ENCODE measurements at places on chromosomes 1 and 21.

DNA sequence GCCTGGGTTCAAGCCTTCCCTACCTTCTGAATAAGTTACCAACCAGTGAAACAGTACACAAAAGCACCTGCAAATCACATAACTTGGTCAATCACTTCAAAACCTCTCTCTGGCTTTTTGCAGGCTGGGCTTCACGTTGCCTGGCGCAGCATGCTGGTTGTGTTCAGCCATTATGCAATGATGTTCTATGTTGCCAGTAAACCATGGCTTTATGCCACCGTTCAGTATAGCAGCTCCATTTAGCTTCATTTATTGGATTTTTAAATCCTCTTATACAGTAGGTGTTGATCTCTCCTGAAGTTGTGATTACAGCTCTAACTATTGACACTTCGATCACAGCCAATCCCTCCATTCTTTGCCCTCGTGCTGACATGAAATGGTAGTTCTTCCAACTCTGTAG is 233.6 kb upstream of the PTBP2 start:
- DNase-seq = no peak

DNA sequence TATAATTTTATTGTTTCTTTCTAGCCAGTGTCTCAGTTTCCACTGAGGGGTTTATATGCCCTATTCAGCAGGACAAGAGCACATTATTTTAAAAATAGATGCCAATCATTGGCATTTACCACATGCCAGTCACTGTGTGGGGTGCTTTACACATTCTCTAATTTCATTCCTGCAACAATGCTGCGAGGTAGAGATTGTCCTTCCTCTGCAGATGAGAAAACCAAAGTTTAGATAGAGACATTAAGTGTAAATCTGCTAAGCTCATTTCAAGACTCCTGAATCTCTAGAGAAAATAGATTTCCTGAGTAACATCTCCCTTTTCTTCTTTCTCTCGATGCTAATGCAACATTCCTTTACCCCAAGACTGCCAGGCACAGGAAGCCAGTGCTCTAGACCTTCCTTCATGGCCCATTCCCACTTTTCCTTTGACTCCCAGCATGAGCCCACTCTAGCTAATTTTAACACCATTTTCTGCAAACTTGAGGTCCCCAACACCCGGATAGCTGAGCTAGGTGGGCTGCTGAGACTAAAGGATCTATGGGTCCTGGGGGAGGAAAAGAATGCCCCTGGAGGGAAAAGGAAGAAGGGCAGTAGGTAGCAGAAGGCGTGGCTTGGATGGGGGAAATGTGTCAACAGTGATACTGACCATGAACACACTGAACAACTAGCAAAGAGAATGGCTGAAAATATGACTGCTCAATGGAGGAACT is 50.0 kb downstream of the SH3GLB1 start:
- no peak for DNase-seq

DNA sequence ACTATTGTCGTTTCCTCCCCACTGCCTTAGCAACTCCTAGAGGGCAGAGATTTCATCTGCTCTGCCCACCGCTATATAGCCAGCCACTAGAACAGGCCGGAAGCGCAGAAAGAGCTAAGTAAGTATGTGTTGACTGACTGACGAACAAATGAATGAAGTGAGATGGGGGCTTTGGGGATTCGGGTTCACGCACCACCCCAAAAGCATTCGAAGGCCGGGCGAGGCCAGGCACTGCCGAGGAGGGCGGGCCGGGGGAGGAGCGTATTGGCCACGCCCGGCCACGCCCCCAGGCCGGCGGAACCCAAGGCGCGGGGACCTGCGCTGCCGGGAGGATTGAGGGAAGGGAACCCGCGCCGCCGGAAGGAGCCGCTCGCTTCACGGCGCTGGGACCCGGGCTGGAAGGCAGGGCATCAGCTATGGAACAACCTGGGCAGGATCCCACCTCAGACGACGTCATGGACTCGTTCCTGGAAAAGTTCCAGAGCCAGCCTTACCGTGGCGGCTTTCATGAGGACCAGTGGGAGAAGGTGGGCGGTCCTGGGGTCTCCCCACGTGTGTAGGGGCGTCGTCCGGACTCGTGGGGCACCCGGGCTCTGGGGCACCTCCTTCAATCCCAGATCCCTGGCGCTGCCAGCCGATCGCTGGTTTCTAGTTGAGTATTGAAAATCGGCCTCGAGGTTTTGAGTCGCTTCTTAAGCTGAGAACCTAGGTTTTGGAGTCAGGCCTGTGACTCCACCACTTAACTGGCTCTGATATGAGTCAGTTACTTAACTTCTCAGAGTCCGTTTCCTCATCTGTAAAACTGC is at the start of gene TTC4:
TSS of gene TTC4 (plus strand) at position 369 of the 806 bp plus-strand sequence. CDS start at position 417, 48 bp downstream.
- DNase-seq = no peak

DNA sequence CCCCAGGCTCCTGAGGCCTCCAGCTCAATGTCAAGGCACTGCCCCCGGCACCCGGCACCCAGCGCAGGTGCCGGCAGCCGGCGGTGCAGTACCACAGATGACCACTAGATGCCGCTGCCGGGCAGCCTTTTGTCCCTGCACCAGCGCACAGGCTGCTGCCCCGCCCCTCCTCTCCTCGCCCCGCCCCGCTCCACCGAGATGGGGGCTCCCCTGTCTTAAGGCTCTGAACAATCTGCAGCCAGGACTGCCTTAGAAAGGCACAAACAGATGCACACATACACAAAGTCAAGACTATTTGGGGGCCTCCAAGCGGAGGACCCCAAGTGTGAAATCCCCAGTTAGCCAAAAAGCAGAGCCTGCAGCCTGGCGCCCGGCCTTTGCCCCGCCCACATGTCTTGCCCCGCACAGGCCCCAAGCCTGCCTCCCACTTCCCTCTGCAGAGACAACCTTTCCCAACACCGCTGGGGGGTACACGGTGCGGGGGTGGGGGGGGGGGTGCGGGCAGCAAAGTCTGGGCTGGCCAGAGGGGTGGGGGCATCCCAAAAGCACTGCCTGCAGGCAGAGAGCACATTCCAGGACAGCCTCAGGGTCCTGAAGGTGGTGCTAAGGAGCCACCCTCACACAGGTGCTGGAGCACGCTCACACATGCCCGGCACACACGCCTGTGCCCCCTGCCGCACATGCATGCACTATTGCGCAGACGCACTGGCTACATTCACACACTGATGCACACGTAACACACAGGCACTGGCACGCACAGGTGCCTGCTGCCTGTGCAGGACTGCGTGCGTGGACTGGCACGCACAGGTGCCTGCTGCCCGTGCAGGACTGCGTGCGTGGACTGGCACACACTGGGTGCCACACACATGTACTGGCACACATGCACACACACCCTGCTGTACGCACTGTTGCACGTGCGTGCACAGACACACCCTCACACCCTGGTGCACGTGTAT is 37.1 kb downstream of the ARHGEF16 start:
- DNase-seq = no peak

GRCh38 chr1:9010781-9011323 is 15.4 kb downstream of the SLC2A7 start:
- no peak for DNase-seq

GRCh38 chr1:116911188-116911553 is 1.5 kb downstream of the PTGFRN start:
- DNase-seq = peak; percentile 84

DNA sequence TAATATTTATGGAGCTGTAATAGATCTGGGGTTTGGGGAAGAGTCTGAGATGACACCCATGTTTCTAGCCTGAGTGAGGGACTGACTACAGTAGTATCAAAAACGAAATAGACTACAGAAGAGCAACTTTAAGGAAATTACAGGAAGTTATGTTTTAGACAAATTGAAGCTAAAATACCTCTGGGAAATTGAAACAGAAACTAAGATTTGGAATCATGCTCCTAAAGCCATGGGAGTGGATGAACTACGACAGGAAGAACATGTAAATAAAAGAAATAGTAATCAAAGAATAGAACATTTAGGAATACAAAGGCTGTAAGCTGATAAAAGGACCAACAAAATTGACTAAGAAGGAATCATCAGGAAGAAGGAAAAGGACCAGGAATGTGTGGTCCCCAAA is 68.9 kb downstream of the KIAA0319L start:
- no peak for DNase-seq

DNA sequence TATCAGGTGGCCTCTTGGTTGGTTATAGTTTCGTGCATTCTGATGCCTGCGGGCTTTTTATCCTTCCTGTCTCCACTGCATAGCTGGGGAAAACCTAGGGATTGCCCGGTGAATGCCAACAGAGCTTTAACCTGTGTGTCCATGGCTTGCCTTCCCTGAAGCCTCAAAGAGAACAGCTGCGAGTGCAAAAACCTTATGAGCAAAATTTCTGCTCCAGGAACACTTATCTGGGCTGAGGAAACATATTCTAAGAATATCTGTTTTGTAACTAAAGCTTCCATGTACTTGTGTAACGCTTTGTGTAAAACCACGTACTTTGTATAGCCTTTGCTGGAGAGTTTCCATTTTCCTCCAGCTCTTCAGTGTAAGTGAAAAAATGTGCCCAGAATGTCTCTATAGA is 7.2 kb downstream of the CNST start:
- no peak for DNase-seq

DNA sequence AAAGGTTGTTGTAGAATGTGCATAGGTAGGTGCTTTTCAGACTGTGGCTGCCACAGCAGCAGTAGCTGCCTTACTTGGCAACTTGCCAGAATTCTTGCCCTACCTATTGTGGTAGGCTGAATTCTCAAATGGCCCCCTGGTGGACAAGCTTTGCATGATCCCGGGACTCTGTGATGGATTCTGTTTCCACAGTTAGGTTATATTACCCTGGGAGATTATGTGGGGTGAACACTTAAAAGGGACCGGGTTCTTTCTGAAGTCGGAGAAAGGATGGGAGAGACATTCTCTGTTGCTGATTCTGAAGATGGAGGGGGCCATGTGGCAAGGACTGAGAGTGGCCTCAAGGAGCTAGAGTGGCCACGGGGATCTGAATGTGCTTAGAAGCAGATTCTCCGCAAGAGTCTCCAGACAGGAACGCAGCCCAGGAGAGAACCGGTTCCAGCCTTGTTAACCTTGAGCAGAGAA is 32.1 kb upstream of the KCNE1 start:
- no peak for DNase-seq

- no peak for DNase-seq
These were observed 55.6 kb downstream of the SLX9 start for GRCh38 chr21:44995343-44995941.

DNA sequence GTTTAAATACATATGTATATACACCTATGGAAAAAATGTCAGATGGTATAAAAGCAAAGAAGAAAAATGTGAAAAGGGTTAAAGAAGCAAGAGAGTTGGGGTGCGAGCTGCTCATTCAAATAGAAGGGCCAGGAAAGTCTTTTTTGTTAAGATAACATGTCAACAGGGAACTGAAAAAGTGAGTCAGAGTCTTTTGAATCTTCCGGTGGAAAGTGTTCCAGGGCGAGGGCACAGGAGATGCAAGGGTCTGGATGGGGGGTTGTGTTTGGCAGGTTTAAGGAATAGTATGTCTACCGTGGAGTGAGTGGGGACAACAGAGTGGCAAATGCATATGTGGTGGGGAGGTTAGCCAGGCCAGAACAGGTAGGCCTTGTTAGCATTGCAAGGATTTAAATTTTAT is 22.2 kb upstream of the GNG12 start:
- DNase-seq = no peak

- no peak for DNase-seq
These were observed 63.3 kb upstream of the PTGFR start for GRCh38 chr1:78427506-78427905.

GRCh38 chr21:41152147-41152546 is 15.8 kb upstream of the BACE2 start:
- DNase-seq = no peak

DNA sequence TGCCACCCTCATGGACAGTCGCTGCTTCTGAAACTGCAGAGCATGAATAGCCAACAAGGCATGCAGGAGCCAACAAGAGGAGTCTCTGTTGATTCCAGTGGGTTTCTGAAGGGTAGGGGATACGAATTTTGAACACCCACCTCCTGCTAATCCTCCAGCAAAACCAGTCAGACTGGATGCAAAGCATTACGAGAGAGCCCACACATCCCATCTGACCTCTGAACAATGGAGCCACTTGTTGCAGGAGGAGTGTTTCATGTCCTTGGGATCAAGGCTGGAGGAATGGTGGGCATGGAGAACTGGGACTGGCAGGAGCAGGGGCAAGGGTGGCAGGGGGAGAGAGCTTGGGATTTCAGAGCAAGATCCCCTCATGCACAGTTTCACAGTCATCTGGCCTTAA is 1.6 kb downstream of the VTCN1 start:
- no peak for DNase-seq

DNA sequence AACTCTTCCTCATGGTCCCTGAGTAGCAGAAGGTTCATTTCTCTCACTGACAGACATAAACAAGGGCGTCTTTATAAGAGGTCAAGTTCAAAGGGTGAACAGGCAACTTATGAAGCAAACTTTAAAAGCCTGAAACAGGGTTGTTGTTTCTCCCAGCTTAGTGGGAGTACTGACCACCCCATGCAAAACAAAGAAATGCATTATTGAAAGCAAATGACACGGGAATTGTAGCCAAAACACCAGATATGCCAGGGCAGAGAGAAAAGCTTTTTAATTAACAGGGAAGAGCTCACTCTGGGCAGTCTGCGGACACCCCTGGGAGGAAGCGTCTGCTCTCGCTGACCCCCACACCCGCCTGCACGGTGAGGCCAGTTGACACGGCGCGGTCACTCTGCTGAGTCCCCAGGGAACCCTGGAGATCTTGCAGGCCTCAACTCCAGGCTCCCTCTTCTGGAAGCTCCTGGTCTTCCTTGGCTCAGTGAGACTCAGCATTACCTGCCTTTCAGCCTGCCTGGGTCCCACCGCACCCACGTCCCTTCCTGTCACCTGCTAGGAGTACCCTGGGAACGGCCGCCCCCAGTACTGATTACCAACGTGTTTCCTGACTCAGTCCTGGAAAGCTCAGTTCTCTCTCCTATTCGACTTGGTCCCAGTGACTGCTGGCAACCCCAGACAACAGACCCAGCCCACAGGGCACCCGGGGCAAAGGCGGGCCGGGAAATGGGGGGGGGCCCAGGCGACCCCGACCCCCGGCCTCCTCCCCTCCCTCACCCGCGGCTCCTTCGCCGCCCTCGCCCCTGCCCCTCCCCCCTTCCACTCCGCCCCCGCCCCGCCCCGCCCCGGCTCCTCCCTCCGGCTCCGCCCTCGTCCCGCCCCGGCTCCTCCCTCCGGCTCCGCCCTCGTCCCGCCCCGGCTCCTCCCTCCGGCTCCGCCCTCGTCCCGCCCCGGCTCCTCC is 972 bp downstream of the CFAP410 start:
- DNase-seq = peak; percentile 96

DNA sequence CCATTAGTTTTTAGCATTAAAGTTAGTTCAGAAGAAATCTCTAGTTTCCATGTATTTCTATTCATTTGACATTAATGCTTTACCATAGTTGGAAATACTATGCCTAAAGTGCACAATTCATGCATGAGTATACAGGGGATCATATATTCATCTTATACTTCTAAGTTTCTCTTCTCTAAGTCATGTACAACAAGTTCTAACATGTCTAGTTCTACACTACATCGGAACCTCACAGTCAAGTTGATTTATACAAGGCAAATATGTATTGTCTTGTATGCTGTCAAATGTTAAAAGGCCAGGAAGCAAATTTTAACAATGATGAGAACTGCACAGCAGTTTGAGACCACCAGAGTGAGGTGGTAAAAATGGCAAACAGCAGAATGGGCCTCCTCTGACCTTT is 22.9 kb upstream of the MOB3C start:
- no peak for DNase-seq

All from vagina (tissue), 2 donors.